Fibroblast of upper back skin (primary cell): ENCODE measurements at places on chromosomes 3 and 15.
A peak's percentile ranks its signal among the peaks of the same experiment; 100 is the strongest.

GRCh38 chr3:71109241-71109976, 474.1 kb downstream of the FOXP1 start:
- peak; percentile 85 for DNase-seq

DNA sequence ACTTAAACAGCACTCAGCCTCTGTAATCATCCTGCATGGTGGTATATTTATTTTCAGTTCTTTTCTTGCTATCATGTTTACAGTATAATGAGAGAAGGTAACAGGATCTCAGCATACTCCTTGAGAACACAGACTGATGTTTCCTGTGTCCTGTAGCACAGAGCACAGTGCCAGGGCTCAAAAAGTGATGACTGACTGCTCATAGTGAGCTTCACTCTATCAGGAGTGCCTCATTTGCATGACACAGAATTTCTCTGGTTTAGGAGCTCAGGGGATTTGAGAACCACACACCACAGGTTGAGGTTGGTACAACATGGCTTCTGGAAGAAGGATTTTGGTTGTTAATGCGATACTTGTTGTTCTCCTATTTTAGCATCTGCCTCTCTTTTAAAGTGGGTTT, 68.5 kb upstream of the SLC2A2 start:
- DNase-seq = no peak

GRCh38 chr15:22979238-22980188, 655 bp downstream of the CYFIP1 start:
- peak; percentile 27 for DNase-seq

GRCh38 chr15:84894736-84895425, 10.4 kb downstream of the SLC28A1 start:
- DNase-seq = no peak

DNA sequence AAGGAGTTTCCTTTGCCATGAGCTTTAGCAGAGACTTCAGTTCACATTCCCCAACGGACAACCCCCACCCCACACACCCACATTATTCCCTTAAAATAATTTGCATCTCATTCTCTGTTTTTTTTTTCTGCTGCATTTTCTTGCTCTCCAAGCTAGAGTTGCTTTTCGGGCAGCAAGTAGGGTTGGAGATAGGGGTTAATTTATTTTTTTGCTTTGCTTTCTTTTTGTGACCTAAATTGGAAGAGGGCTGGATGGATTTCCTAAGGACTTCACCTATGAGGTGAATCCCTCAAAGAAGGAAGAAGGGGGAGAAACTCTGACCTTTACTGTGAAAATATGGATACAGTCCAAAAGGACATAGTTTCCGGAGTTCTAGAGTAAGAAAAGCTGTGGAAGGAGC, 6.6 kb downstream of the SOX2 start:
- no peak for DNase-seq

DNA sequence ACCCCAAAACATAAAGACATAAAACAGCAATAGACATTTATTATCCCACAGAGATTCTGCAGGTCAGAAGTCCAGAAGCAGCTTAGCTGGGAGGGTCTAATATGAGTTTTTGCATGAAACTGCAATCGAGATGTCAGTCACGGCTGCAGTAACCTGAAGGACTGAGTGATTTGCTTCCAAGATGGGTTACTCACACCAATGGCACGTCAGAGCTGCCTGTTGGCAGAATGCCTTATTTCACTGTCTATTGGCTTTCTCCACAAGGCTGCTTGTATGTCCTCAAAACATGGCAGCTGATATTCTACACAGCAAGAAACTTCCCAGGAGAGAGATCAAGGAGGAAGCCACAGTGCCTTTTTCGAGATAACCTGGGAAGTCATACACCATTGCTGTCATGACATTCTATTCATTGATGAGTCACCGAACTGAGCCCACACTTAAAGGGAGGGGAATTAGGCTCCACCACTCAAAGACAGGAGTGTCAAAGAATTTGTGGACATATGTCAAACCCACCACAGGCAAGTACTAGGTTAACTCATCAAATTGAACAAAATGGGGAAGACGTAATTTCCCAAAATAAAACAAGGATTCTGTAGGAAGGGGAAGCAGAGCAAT, 122.2 kb downstream of the SYNPR start:
- peak; percentile 79 for DNase-seq

- peak; percentile 66 for DNase-seq
Observed at GRCh38 chr3:189787632-189788031, 156.4 kb downstream of the TP63 start.
